ENCODE measurements at places on chromosomes 12 and 14. TPM values are rescaled to one million over a fixed set of nuclear protein-coding genes. Genes with fewer than 3 reads are reported as not detected.

- no peaks in the 10 kb centered on the region for H3K4me1 ChIP-seq
- peak; percentile 11 for DNase-seq
- no peak overlapping the region for H3K27ac ChIP-seq
- H3K36me3 ChIP-seq: peaks cover 9% of the 10 kb centered on the region
- H3K4me3 ChIP-seq: no peak overlapping the region
Observed at GRCh38 chr12:111457071-111457470, 51.3 kb downstream of the SH2B3 start.

GRCh38 chr14:94660306-94660946 lies 48.2 kb downstream of the SERPINA3 start:
- no peak for DNase-seq
- H3K4me3 ChIP-seq: no peak overlapping the region
- H3K27ac ChIP-seq: no peak overlapping the region

DNA sequence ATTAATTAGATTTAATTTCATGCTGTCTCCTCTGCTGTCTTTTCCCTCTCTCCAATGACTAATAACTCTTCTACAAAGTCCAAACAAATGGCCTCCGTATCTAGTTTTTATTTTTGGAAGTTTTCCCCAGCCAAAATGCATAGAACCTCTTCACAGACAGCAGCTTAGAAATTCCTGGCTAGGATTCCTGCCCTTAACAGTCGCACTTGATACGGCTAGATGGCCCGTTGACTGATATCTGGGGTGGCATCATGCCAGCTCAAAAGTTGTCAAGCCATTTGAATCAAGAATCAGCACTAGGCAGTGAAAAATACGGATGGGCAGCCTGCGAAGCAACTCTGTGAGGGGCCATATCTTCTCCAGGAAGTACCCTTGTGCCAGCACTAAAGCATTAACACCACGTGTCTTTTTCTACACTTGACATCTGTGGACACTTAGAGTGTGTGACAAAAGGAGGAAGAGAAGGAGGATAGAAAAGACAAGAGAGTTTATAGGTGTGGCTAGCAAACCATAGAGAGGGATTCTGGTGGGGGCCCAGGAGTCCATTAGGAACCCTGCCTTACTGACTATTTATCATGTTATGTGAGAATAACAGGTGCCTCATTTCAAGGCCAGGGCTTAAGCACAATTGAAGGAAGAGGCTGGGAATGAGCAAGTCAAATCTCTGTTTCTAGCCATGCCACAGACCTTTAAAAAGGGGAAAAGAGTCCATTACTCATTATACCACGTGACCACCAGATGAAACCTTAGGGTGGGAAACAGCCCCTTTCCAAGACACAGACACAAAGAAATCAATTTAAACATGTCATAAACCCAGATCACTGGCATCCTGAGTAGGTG lies 39.2 kb upstream of the KRR1 start:
- H3K27me3 ChIP-seq: no peaks in the 10 kb centered on the region
- no peak for DNase-seq
- no peak overlapping the region for H3K27ac ChIP-seq
- no peaks in the 10 kb centered on the region for H3K36me3 ChIP-seq

GRCh38 chr12:67080637-67081036 lies 188.5 kb upstream of the CAND1 start:
- no peak overlapping the region for H3K27ac ChIP-seq
- no peaks in the 10 kb centered on the region for H3K36me3 ChIP-seq
- DNase-seq: no peak
- no peaks in the 10 kb centered on the region for H3K4me1 ChIP-seq
- no peaks in the 10 kb centered on the region for H3K27me3 ChIP-seq

GRCh38 chr14:84750763-84751554 lies 779.0 kb upstream of the FLRT2 start:
- H3K36me3 ChIP-seq: no peaks in the 10 kb centered on the region
- no peak overlapping the region for H3K4me3 ChIP-seq
- no peak overlapping the region for H3K27ac ChIP-seq
- H3K27me3 ChIP-seq: no peaks in the 10 kb centered on the region
- no peaks in the 10 kb centered on the region for H3K4me1 ChIP-seq
- no peak for DNase-seq

GRCh38 chr12:114920771-114921554 lies 237.0 kb upstream of the TBX3 start:
- no peaks in the 10 kb centered on the region for H3K4me1 ChIP-seq
- no peaks in the 10 kb centered on the region for H3K36me3 ChIP-seq
- peak overlapping the region; percentile 63 for H3K27ac ChIP-seq
- no peak for DNase-seq
- H3K4me3 ChIP-seq: no peak overlapping the region
- no peaks in the 10 kb centered on the region for H3K27me3 ChIP-seq

DNA sequence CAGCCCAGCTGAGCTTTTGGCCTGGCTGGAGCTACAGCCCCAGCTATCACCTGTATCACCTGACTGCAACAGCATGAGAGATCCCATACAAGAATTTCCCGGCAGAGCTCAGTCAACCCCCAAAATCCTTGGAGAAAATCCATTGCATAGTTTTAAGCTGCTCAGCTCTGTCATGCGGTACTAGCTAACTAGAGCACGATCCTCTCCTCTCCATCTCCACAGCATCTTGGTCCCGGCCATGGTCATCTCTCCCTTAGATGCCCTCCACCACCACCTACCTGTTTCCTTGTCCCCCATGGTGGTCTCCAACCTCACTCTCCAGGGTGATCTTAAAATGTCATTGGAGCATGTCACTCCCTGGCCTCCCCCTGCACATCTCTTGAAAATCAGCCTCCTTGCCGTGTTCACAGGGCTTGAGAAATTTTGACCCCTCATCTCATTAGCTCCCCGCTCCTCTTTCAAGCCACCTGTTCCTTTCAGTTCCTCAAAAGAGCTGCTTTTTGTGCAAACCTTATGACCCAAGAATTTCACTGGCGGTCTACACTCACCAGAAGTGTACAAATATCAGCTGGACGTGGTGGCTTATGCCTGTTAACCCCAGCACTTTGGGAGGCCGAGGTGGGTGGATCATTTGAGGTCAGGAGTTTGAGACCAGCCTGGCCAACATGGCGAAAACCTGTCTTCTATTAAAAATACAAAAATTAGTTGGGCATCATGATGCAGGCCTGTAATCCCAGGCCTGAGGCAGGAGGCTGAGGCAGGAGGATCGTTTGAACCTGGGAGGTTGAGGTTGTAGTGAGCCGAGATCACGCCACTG lies 8.1 kb upstream of the CLMN start:
- no peaks in the 10 kb centered on the region for H3K27me3 ChIP-seq
- H3K4me1 ChIP-seq: no peaks in the 10 kb centered on the region
- H3K36me3 ChIP-seq: no peaks in the 10 kb centered on the region
- DNase-seq: no peak

DNA sequence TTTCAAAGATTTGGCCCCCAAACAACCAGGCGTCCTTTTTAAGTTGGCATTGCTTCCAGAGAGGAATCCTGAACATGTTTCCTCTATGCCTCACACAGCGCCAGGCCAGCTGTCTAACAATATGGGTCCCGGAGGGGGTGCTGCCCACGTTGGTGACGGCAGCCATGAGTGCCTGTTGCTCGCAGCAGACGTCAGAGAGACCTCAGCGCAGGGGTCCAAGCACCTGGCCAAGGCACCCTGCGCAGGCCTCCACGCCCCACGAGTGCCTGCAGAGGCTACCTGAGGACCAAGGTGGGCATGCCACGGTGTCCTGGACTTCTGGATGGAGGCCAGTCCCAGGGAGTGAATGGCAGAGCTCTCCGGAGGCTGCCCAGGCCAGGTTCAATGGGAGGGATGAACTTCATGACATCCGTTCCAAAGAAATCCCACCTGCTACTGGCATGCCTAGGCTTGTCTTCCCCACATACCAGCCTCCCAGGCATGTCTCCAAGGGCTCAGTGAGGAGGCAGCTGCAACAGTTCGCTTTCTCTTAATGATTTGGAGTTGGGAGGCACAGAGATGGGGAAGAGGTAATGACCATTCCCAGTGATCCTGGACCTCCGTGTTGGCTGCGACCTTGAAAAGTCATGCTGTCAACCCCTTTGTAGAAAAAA lies 11.6 kb upstream of the FOXN3 start:
- peaks cover 10% of the 10 kb centered on the region for H3K4me1 ChIP-seq
- H3K27me3 ChIP-seq: no peaks in the 10 kb centered on the region
- peak overlapping the region; percentile 38 for H3K4me3 ChIP-seq
- H3K36me3 ChIP-seq: no peaks in the 10 kb centered on the region
- no peak for DNase-seq
- H3K27ac ChIP-seq: peak overlapping the region; percentile 94

GRCh38 chr12:83018088-83018487 lies 331.4 kb downstream of the TMTC2 start:
- no peaks in the 10 kb centered on the region for H3K36me3 ChIP-seq
- no peaks in the 10 kb centered on the region for H3K4me1 ChIP-seq
- H3K4me3 ChIP-seq: no peak overlapping the region
- H3K27ac ChIP-seq: no peak overlapping the region
- no peaks in the 10 kb centered on the region for H3K27me3 ChIP-seq
- DNase-seq: no peak

GPR162 gene
- 4.2 TPM for total RNA-seq

SMOC1 gene
- total RNA-seq: 5.7 TPM

TAS2R50 gene
- 4.2 TPM for total RNA-seq

SALL2 gene
- 11.8 TPM for total RNA-seq

TRMT61A gene
- 10.7 TPM for total RNA-seq
